Stimulated activated CD4-positive, alpha-beta T cell treated with anti-CD3 and anti-CD28 coated beads, Interleukin-15, amount 100 ng/mL, for 1 hour (primary cell): ENCODE measurements at places on chromosomes 1 and 21.

DNA sequence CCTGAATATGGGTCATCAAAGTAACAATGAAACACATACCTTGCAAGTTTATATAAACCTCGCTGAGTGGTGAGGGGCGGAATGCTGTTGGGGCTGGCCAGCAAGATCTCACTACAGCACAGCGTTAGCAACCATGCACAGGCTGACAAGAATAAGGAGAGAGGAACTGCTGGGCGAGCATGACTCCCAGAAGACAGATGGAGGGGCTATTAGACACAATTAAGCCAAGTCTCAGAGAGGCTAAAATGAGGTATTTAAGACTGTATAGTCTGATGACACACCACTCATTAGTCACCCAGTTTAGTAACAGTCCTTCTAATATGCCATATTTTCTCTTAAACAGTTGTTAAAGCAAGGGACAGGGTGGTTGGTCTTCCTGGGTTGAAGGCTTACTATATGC lies 340.2 kb upstream of the NR5A2 start:
- DNase-seq, result no peak

GRCh38 chr1:101131239-101131843 lies 105.5 kb upstream of the S1PR1 start:
- DNase-seq, result no peak

DNA sequence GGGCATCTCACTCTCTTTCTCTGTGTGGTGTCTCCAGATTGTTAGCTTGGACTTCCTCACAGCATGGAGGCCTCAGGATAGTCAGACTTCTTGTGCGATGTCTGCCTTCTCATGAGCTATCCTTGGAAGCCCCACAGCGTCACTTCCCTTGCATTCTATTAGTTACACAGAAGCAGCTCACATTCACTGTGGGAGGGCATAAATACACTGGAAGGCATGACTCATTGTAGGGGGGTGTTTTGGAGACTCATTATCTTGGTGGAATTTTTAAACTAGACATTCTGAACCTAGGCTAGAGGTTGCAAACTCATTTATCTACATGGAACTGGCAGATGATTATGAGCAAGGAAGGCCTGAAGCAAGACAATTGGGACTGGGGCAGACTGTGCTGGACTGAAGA lies 21.4 kb upstream of the FASLG start:
- DNase-seq, result no peak

DNA sequence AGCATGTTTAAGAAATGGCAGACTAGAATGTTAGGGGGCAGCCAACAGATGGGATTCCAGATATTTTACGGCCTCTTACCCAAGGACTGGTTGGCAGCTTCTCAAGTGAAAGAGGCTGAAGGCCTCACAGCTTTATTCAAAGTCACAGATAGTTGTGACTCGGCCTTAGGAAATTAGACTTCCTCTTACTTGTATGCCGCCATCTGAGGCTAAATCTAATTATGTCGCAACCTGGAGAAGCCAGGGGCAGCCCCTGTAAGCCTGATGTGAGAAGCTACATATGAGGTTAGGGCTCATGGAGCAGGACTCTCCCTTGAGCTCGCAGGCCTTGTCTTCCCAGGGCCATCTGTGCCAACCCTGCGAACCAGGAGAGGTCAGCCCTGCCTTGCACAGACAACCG lies 352.5 kb downstream of the HHAT start:
- DNase-seq, result no peak
